Breast epithelium (tissue), 4 donors: ENCODE measurements at places on chromosomes 7 and 10.

- DNase-seq = no peak
Observed at GRCh38 chr7:47100148-47100816, 481.6 kb downstream of the TNS3 start.

GRCh38 chr10:33382921-33383713, 48.6 kb upstream of the NRP1 start:
- no peak for DNase-seq

- no peak for DNase-seq
Observed at GRCh38 chr10:107440741-107441140, 276.2 kb upstream of the SORCS1 start.

GRCh38 chr7:25171071-25171470, 46.0 kb upstream of the CYCS start:
- DNase-seq = no peak

GRCh38 chr7:80464211-80464610, 47.7 kb downstream of the GNAT3 start:
- no peak for DNase-seq

GRCh38 chr7:147605323-147605722, 985.2 kb upstream of the C7orf33 start:
- DNase-seq = no peak

DNA sequence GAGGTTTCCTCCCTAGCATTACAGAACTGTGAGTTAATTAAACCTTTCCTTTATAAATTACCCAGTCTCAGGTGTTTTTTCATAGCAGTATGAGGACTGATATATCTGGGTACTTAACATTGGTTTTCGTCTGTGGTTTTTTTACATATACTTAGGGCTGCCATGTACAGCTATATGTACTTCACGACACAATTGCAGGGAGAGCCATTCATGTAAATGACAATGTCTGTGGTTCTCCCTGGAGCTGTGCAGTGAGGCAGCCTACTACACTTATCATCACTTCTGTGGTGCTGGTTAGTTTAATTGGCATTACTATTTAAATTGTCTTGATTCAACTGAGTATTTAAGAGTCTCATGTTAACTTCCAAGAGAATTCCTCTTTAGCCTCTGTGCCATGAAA, 40.7 kb downstream of the AVL9 start:
- DNase-seq = no peak

GRCh38 chr10:100600218-100600617, 64.5 kb downstream of the HIF1AN start:
- DNase-seq = no peak

- DNase-seq = no peak
Observed at GRCh38 chr10:100713859-100714565, 31.4 kb upstream of the PAX2 start.

DNA sequence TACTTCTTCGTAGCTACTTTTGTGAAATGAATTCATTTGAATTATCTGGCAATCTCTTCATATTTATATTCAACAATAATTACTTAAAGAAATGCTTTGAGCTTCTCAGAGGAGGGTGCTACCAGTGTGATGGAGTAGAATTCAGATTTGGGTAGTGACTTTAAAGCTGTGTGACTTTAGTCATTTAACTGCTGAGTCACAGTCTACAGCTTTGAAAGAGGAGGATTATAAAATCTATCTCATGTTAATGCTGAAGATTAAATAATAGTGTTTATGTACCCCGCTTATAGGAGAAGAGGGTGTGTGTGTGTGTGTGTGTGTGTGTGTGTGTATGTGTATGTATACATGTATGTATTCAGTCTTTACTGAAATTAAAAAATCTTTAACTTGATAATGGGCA, 68.2 kb downstream of the CFTR start:
- DNase-seq = no peak

GRCh38 chr7:150401861-150402631, 22.9 kb downstream of the ZNF775 start:
- DNase-seq = no peak

- no peak for DNase-seq
Observed at GRCh38 chr7:78023191-78023590, 224.6 kb downstream of the PHTF2 start.

DNA sequence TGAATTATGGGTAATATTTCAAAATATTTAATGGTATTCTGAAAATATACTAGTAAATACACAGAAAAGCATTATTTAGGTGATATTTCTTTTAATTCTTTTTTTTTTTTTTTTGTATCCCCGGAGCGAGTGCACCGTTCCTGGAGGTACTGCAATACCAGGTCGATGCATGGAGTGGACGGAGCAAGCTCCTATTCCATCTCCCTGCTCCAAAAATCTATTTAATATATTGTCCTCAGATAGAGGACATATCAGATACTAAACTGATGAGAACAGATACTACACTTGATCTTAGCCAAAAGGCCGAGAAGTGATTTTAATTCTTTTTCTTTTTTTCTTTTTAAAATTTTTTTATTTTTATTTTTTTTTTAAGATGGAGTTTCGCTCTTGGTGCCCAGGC, 10.8 kb downstream of the BTRC start:
- no peak for DNase-seq

DNA sequence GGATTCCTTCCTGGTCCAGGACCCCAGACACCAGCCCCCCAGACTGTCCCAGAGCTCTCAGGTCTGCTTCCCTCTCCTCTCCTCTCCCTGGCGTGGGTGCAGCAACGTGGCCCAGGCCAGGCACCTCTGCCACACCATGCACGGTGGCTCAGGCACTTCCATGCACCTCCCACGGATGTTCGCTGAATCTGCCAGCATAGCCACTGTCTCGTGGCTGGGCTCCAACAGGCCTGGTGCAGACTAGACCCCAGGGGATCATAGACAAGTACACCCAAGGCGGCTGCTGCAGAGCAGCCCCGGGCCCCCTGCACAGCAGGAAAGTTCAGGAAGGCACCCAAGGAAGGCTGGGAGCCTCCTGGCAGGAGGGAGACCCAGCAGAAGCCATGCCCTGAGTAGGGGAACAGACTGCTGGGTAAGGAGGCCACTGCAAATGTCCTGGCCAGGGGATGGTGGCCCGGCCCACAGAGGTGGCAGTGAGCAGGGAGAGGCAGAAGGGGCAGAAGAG, 4.4 kb downstream of the RASGEF1A start:
- no peak for DNase-seq

GRCh38 chr7:31120800-31121513, 68.8 kb downstream of the ADCYAP1R1 start:
- DNase-seq = no peak

GRCh38 chr7:6268907-6269306, 3.5 kb downstream of the CYTH3 start:
- no peak for DNase-seq

GRCh38 chr10:1514681-1515080, 222.6 kb downstream of the ADARB2 start:
- no peak for DNase-seq

GRCh38 chr7:130352194-130353074, 7.8 kb downstream of the CPA5 start:
- DNase-seq = no peak

DNA sequence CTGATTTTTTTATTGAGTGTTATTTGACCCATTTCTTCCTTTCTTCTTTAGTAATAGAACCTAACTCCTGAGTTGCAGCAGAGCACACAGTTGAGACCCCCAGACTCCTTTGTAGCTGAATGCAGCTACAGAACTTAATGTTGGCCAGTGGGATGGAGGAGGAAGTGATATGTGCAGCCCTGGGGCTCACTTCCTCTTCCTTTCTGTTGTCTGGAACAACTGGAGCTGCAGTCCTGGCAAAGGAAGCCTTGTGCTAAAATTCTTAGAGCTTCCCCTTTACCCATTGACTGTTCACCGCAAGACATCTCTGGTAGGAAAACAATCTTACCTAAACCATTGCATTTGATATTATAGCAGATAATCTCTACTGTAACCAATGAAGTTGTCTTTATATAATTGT, 86.6 kb downstream of the ITGB8 start:
- DNase-seq = no peak

DNA sequence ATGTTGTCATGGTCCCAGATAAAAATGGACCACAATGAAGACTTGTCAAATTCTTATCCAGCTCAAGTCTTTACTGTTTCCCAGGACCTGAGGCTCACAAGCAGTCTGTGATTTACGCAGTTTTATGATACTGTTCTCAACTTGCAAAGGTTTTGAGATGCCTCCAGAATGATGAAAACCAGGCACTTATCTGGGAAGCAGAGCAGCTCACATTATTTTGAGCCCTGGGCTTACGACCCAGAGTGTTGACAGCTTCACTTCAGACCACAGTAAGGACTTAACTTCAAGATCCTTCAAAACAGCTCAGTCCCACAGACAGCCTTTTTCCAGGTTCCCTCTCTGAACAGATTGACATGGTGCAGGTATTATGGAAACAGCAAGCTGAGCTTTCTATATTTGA, 236.1 kb downstream of the RNLS start:
- DNase-seq = no peak

GRCh38 chr7:117212969-117213877, 109.6 kb downstream of the WNT2 start:
- DNase-seq = no peak
